ENCODE measurements at places on chromosomes 6 and 20.

GRCh38 chr6:105786890-105787655 lies 299.1 kb upstream of the PRDM1 start:
- no peak for DNase-seq

- no peak for DNase-seq
Measured at GRCh38 chr20:39851459-39851858, 837.6 kb downstream of the MAFB start.

GRCh38 chr6:42313038-42313437 lies 95.4 kb upstream of the MRPS10 start:
- peak; percentile 93 for DNase-seq

DNA sequence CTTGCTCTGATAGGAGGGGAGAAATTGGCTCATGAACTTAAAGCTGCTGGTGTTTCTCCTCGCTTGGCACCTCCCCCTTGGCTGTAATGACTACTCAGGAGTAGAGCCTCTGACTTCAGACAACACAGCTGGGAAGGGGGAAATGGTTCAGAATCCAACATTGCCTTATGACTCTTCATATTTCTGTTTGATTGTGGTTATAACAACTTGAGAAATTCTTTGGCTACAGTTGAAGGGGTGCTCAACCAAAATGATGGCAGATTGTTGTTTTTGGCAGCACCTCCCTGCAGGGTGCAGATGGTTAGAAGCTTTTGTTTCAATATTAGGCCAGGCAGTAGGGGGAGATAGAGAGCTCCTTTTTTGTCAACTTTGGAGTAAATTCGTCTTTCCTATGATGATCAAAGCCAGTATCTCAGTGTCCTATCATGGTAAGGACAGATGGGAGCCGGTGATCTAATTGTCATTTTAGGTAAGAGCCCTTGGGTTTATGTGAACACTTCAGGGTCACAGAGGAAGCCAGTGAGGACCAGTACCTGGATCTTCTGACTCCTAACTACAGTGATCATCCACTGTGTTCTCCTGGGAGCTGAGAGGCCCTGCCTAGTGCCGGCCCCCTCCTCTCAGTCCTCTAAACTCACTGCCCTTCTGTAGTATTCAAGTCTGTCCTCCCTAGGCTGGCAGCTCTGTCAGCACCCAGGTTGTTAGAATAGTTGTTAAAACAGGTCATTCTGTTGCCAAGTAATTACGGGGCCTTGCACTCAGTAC lies 39.9 kb downstream of the RPRD1B start:
- peak; percentile 76 for DNase-seq

- no peak for DNase-seq
Measured at GRCh38 chr6:116955773-116956172, 78.7 kb downstream of the RFX6 start.

DNA sequence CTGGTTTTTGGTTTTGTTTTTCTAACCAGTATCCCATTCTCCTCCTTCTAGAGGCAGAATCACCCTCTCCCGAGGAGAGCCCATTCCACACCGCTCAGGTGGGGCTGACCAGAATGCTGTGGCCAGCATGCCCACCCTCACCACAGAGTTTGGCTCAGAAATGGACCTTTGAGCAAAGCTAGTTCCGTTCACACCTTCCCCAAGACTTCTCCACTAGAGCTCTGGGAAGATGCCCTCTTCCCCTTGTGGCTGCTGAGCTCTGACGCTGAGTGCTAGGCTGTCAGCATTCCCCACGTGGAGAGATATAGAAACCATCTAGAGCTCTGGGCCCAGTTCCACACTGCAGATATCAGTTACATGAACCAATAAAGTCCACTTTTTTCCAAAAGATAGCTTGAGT lies 7.9 kb downstream of the GPLD1 start:
- no peak for DNase-seq

DNA sequence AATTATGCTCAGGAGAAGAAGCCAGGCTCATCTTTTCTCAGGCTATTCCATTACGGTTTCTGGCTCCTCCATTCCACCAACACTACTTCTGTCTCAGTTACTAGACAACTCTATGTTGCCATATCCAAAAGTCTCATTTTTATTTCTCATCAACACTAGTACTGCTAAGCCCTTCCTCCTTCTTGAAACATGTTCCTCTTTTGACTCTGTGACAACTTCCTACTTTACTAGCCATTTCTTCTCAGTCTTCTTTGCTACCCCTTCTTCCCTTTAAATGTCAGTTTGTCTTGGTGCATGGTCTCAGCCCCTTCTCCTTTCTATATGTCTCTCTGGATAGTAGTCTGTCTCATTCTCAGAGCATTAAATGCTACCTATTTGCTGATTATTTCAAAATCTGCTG lies 7.1 kb upstream of the ADGRG6 start:
- peak; percentile 56 for DNase-seq

GRCh38 chr6:26200918-26201721 lies 113.9 kb downstream of the HFE start:
- DNase-seq = no peak

GRCh38 chr20:6855104-6855503 lies 87.6 kb downstream of the BMP2 start:
- peak; percentile 59 for DNase-seq

GRCh38 chr6:166361077-166361429 lies 18.7 kb upstream of the SFT2D1 start:
- peak; percentile 96 for DNase-seq

DNA sequence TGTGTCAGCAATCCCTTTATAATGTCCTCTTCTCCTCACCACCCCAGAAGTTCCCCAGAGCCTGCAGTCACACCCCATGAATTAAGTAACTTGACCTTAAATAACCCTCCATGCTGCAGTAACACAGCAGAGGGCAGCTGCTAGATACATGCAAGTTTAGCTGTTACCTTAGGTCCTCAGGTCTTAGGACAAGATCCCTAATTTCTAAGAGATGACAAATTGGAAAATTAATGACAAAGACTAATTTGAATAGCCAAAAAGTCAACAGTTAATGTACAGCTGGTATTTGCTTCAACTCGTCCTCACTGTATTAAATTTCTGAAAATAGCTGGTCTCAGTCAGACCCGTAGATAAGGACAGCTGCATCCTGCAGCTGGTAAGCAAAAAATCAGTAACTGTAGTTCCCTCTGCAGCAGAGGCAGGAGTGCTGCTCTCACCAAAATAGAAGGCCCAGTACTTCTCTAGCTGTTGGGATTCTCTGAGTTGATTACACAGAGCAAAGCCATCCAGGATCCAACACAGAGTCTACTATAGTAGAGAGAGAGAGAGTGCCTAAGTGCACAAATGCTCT lies 62.4 kb downstream of the TNFRSF21 start:
- DNase-seq = peak; percentile 67

DNA sequence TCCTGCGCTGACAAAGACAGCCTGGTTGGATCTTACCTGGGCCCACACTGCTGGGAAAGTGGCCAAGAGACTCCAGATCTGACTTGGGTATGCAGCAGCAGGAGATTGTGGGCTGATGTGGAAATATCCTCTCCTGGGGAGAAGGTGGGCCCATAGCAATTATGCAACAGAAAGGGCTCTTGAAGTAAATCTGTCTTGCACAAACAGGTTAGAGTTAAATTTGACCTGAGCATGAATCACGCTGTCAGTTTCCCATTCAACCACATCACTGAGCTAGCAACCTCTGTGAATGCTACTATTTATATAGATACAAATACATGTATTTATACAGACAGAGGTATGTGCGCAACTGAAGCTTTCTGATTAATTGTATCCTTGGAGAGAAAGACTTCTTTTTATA lies 28.3 kb upstream of the PDYN start:
- DNase-seq = no peak

GRCh38 chr6:41818271-41819054 lies 31.0 kb downstream of the TOMM6 start:
- DNase-seq = peak; percentile 78

- DNase-seq = no peak
Measured at GRCh38 chr6:142694054-142694453, 250.9 kb downstream of the HIVEP2 start.

GRCh38 chr6:6633898-6634734 lies 45.6 kb downstream of the LY86 start:
- DNase-seq = no peak

GRCh38 chr6:13288481-13288880 lies 39.9 kb downstream of the TBC1D7 start:
- no peak for DNase-seq

DNA sequence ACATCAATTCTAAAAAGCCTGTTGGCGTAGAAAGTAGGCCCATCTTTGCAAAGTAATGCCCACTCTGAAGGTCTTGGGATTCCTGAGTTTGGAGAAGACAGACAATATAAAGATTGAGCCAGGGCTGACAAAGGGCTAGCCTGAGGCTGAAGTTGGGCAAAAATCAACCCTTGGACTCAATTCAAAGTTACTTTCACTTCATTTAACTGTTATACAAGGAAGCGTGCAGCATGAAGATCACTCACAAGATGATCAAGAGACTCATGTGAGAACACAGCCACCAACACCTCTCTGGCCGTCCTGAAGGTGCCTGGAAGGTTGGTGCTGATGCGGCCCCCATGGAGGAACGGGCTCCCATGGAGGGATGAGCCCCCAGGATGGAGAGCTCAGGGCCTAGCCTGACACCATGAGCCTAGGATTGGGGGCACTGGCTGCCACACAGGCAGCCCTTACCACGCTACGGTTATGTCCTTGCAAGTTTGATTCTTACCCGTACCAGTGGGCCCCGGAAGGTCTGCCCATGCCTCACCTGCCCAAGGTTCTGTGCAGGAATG lies 26.6 kb downstream of the FOXC1 start:
- DNase-seq = no peak

DNA sequence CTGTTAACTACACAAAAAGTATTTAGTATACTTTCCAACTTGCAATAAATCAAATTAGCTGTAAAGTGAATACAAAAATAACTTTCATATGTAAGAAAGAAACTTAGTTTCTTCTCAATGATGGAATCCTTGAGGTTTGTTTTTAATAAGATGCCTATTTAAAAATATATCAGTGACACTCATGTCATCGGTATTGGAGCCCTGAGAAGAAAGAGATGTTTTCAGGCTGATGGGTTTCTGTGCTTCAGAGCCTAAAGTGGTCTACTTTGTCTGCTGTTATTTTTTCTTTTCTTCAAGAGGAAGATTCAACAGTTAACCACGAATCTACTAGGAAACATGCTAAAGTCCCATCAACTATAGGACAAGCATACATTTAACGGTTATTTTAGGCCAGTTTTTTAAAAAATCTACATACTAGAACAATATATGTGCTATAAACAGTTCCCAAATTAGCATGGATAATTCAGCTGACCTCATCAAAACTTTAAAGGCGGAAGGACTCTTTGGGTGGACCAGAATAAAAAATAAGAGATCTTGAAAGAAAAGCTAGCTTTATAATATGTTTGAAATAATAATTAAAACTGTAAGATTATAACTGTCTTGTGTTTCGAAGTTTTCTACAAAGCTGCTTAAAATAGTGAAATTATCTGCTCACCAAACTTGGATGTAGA lies 147.0 kb upstream of the SAMD5 start:
- DNase-seq = no peak

DNA sequence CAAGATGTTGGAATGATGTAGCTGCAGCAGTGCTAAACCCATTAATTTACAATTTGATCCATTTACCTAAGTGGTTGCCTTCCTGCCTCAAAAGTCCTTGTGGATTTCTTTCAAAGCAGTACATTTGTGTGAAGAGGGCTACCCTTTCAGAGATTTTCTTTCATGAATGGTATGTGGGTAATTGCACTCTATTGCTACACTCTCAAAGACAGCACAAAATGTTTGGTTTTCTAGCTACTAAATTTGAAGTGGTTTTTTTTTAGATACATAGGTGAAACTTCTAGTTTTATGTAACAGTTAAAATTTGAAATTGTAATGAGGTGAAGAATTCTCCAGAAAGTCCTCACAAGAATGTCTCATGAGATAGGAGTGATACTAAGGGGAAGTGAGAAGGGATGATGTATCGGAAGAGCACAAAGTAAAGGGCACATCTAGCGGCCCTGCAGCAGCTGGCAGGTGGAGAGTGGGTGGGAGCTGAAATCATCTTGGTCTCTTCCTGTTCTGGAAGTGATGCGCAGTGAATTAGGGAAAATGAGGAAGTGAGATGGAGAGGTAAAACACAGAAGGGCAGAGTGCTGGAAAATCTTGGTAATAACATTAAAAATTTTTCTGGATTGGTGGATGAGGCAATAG lies 236.8 kb upstream of the MAN1A1 start:
- DNase-seq = no peak

- no peak for DNase-seq
Measured at GRCh38 chr6:156517088-156517487, 260.1 kb upstream of the ARID1B start.

- no peak for DNase-seq
Measured at GRCh38 chr6:22115559-22115958, 181.3 kb downstream of the PRL start.

- no peak for DNase-seq
Measured at GRCh38 chr20:51487076-51487475, 55.4 kb downstream of the NFATC2 start.

- no peak for DNase-seq
Measured at GRCh38 chr20:14582855-14583254, 245.4 kb upstream of the FLRT3 start.

- DNase-seq = no peak
Measured at GRCh38 chr6:157242791-157243190, 80.5 kb downstream of the TMEM242 start.

- no peak for DNase-seq
Measured at GRCh38 chr6:106825156-106825555, 149.4 kb downstream of the CD24 start.

- no peak for DNase-seq
Measured at GRCh38 chr20:62477669-62478455, 2.1 kb upstream of the GATA5 start.

GRCh38 chr6:137339929-137340559 lies 120.9 kb upstream of the IFNGR1 start:
- no peak for DNase-seq

DNA sequence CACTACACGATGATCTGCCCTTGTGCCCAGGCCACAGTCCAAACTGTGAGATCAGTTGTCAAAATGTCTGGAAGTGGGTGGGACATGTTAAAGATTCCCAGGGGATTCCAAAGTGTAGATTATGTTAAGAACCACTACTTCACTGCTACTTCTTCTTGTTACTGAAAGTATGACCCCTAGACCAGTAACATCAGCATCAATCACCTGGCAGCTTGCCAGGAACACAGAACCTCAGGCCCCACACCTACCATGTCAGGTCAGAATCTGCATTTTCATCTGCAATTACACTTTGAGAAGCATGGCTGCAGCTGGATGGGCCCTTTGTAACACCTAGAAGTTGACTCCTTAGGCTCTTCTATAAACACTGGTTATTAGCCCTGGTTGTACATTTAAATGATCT lies 36.1 kb downstream of the RFPL4B start:
- no peak for DNase-seq

GRCh38 chr6:132466952-132467351 lies 46.0 kb downstream of the STX7 start:
- no peak for DNase-seq
